ENCODE measurements at places on chromosomes 13 and 19.

DNA sequence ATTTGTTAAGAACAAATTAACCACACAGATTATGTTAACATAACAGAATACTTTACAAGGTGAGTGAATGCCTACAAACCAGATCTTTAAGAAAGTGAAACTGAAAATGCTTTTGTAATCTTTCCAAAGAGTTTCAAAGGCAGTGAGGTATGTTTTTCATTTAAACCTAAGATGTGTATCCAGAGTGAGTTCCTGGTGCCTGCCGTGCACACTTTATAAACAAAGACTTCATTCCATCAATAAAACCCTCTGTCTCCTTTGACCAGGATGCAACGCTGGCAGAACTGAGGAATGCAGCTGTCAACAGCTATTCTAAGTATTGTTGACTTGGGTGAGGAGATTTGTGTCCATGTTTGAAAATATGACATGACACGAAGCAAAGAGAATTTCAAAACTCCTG lies 344.6 kb downstream of the DNAJC15 start:
- H3K4me1 ChIP-seq = no peaks in the 10 kb centered on the region
- no peaks in the 10 kb centered on the region for H3K36me3 ChIP-seq
- no peak overlapping the region for H3K4me3 ChIP-seq
- no peak overlapping the region for H3K27ac ChIP-seq
- DNase-seq = no peak
- H3K27me3 ChIP-seq = no peaks in the 10 kb centered on the region

GRCh38 chr13:98098516-98098915 lies 44.4 kb upstream of the FARP1 start:
- H3K36me3 ChIP-seq = no peaks in the 10 kb centered on the region
- no peaks in the 10 kb centered on the region for H3K4me1 ChIP-seq
- DNase-seq = no peak

DNA sequence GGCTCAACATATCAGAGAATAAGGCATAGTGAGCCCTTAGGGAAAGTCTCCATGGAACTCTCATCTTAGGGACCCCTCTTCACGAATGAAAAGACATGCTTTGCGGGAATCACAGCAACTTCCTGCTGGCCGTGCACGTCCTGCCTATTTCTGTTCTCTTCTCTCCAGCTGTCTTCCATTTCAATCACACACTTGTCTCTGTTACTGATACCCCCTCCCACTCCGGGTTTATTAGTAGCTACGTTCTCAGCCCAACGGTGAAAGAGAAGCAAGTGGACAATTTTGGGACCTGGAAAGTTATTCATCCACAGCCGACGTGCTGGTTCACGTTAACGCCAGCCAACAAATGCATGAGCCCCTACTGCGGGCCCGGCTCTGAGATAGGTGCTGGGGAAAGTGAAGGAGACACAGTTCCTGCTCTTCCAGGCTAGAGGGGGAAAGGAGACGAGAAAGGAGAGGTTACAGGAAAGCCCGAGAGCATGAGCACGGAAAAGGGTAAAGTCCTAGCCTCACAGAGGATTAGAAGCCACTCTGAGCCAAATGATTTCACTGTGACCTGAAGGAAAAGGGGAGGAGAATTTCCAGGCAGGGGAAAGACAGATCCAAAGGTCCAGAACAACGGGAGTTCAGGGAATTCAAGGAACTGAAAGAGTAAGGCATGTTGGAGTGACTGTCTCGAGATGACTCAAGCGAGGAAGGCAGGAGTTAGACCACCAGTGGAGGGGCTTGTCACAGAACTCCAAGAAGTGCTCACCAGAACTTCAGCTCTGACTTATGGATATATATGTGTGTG lies 81.8 kb upstream of the CLDN10 start:
- no peak overlapping the region for H3K4me3 ChIP-seq
- H3K27ac ChIP-seq = no peak overlapping the region
- no peak for DNase-seq
- H3K36me3 ChIP-seq = no peaks in the 10 kb centered on the region

DNA sequence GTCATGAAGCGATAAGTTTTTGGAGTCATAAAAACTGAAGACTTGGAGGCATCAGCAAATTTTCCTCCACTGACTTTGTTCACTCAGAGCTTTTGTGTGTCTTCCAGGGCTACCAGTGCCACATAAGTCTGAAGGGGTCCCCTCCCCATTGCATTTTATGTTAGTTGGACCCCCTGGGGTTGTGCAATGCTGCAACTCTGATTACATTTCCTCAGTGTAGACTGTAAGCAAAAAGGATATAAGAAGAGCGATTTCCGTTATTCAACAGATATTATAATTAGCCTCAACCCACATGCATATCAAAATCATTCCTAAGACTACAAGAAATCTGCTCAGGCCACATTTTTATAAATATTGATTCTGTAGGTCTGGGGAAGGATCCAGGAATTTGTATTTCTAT lies 324.0 kb downstream of the TDRD3 start:
- no peaks in the 10 kb centered on the region for H3K36me3 ChIP-seq
- H3K4me1 ChIP-seq = no peaks in the 10 kb centered on the region
- H3K4me3 ChIP-seq = no peak overlapping the region

DNA sequence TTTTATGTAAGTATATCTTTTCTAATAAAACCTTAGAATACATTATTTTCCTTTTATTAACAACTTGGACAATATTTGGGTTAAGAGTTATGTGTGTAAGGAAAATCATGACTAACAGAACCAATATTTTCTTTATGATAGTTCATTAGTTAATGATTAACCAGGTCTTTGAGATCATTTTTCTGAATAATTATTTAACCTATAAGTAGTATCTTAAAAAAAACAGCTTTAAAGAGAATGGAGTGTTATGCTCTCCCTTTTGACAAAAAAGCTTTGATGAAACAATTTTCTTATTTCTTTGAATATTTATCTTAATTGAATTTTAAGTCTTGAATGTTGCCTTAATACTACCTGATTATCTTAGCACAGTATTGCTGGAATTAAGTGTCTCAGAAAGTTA lies 3.8 kb downstream of the SLAIN1 start:
- no peak overlapping the region for H3K4me3 ChIP-seq
- no peaks in the 10 kb centered on the region for H3K36me3 ChIP-seq
- no peaks in the 10 kb centered on the region for H3K4me1 ChIP-seq
- H3K27me3 ChIP-seq = peaks cover 3% of the 10 kb centered on the region

DNA sequence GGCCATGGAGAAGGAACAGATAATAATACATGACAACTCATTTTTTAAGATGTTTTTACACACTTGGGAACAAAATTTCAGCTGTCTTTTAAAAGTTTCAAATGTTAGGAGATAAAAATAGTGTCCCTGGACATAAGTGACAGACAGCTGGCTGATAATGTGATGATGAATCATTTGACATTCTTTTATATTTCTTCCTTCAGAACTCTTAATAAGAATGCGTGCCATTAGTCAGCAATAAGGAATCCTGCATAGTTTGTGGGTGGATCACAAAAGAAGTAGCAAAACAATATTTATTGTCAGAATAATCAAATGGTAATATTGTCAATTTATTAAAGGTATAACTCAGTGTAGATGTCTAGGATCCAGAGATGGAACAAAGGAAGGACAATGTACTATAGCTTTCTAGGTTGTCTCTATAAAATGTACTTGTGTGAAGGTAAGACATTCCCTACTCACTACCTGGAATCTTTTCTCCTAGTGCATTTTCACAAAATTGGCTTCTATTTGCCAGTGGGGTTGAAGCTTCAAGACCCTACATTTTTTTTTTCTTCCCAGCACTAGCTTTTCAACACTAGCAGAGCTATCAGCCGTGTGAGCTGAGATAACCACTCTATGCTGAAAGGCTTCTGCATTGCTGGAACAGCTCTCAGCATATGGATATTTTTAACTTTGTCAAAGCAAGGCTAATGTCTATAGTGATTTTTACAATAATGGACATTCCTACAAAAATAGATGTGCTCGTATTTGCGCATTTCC lies 175.6 kb upstream of the SLITRK6 start:
- H3K27ac ChIP-seq = no peak overlapping the region
- no peaks in the 10 kb centered on the region for H3K27me3 ChIP-seq
- no peak for DNase-seq
- H3K36me3 ChIP-seq = no peaks in the 10 kb centered on the region

GRCh38 chr13:38733146-38733545 lies 46.3 kb downstream of the FREM2 start:
- no peaks in the 10 kb centered on the region for H3K27me3 ChIP-seq
- H3K4me1 ChIP-seq = no peaks in the 10 kb centered on the region
- no peaks in the 10 kb centered on the region for H3K36me3 ChIP-seq

- H3K27me3 ChIP-seq = no peaks in the 10 kb centered on the region
- no peaks in the 10 kb centered on the region for H3K36me3 ChIP-seq
- H3K27ac ChIP-seq = no peak overlapping the region
- DNase-seq = no peak
Measured at GRCh38 chr19:16136185-16136999, 7.1 kb upstream of the HSH2D start.
